ENCODE measurements at places on chromosomes 11 and 22.
A peak's percentile ranks its signal among the peaks of the same experiment; 100 is the strongest.

DNA sequence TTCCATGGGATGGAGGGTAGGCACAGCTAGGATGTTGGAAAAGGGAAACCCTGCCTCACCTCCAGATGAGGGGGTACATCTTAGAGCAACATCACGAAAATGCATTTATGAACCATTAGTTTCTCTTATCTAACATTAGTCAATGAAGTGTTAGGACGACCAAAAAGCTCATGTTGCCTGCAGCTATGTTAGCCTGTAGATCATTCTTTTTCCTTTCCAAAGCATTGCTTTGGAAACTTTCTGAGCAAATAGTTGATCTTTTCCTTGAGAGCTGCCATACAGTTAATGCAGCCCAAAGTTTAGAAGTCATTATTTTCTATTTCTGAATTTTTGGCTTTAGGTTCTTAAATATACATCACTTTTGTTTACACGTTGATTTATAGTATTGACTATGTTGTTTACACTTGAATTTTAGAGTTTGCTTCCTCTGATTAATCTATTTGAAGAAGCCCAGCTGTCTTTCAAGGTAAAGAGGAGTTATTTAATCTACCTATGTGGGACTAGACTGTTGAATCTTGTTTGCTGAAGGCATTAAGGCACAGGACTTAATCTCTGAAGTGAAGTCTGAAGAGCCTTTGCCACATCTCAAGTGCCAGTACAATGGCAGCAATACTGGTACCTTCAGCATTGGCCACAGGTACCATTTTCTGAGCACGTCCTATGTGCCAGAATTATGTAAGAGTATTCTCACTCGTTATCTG lies 11.0 kb downstream of the POU2AF3 start:
- DNase-seq: no peak

DNA sequence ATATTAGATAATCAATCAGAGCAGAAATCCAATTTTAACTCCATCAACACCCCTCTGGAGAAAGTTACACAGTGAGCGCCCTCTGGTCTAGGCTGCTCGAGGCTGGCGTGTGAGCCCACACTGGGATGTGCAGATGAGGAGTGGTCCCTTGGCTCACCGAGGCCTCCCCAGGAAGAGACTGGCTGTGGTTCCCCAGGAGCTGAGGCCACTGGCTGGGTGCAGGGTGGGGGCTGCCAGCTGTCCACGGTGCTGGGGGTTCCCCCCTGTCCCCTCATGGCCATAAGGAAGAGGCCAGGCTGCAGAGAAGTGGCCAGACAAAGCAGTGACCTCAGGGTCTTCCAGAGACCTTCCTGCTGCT lies 750.7 kb downstream of the BRD1 start:
- DNase-seq: no peak

DNA sequence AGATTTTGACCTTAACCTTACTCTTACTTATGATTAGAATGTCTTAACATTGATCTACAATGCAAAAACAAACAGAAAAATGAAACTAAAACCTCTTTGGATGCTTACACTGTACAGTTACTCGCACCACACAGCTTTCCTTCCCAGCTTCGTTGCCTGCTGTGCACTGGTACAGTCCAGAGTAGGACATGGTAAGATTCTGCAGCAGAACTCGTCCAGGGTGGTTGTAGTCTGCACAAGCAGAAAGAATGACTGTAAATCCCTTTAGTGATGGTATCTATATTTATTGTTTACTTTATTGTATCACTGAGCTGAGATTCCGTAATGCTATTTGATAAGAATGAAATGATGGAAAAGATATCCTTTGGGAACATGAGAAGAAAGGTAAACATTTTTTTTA lies 21.0 kb upstream of the HSPA8 start:
- DNase-seq: no peak

DNA sequence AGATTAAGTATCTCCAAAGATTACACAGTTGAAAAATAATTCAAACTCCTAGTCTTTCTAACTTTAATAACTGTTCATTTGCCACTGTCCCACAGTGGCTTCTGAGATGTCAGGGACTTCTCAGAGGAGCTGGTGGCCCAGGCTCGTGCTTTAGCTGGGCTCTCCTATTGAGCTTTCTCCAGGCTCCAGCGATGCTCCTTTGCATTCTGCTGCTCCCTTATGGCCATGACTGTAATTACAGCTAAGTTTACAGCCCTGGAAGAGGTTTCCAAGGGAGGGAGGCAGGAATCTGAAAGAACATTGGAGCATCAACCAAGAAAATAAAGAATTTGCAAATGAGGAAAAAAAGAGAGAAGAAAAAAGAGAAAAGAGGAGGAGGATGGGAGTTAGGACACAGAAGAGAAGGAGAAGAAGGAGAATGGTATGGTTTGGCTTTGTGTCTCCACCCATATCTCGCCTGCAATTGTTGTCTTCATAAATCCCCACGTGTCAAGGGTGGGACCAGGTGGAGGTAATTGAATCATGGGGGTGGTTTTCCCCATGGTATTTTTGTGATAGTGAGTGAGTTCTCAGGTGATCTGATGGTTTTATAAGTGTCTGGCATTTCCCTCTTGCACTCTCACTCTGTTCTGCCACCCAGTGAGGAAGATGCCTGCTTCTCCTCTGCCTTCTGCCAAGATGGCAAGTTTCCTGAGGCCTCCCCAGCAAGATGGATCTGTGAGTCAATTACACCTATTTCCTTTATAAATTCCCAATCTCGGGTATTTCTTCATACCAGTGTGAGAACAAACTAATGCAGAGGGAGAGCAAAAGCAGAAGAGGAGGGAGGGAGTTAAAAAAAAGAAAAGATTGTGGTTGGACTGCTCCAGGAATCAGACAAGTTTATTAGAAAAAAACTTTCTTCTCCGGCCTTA lies 857.0 kb downstream of the KCNA4 start:
- peak; percentile 35 for DNase-seq

DNA sequence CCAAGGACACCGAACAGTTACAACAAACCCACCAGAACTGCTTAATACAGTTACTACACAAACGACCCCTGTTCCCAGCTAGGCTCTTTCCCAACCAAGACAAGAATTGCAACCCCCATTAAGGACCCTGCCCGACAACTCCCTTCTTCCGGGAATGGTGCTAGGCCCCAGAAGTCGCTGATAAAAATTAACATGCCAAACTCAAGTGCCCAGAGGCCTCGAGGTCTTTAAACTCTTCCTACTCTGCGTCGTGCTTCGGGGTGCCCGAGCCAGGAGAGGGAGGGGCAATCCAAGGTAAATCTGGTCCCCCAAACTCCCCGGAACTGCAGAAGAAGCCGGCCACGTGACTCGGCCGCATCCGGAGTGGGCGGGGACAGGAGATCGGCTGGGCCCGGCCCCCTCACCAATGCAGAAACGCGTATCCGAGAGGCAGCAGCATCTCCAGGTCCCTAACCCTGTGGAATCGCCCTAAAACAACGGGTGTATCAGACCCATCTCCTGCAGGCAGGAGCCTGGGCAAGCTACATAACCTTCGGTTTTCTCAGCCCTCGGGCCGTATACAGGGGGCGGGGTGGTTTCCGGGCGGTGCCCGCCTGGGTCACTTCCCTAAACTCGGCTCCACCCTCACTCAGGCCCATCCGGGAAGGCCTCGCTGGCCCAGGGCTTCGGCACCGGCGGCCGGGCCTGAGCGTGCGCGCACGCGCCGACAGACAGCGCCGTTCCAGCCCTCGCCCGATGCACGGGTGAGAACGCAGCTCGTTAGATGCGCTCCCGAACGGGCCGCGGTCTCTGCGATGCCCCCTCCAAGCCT lies 1.1 kb downstream of the CFL1 start:
- DNase-seq: no peak

DNA sequence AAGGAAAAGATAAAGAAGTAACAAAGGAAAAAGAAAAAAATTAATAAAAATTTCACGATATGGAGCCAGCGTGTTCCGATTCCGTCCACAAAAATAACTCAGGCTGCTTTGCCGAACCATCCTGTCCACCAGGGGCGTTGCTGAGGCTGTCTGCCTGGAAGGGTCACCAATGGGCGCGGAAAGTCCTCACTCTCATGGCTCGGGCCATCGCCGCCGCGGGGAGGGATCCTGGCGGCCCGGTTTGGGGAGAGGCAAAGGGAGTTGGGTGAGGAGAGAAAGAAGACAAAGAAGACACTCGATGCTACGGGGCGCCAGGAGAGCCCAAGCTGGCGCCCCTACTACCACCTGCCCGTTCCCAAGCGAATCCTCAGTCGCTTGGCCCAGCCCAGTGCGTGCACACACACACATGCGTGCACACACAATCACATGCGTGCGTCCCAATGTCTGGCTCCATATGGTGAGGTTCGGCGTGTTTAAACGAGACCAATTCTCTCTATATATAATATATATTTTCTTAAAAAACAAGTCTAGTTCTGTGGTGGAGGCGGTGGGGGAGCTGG lies 5.6 kb upstream of the PYGM start:
- DNase-seq: no peak

DNA sequence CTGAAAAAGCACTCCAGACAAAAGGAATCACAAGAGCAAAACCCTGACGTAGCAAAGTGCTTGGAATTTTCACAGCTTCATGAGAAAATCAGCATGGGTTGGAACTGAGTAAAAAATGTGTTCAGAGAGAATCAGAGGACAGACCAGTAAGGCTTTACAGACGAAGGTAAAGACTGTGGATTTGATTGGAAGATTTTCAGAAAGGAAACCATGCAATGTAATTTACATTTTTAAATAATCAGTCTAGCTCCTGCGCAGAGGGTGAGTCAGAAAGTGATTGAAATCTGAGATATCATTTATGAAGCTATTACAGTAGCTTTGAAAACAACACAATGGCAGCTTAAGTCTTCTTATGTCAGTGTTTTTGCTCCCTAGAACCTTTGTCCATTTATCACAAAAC lies 1122.3 kb downstream of the LRRC4C start:
- DNase-seq: no peak

DNA sequence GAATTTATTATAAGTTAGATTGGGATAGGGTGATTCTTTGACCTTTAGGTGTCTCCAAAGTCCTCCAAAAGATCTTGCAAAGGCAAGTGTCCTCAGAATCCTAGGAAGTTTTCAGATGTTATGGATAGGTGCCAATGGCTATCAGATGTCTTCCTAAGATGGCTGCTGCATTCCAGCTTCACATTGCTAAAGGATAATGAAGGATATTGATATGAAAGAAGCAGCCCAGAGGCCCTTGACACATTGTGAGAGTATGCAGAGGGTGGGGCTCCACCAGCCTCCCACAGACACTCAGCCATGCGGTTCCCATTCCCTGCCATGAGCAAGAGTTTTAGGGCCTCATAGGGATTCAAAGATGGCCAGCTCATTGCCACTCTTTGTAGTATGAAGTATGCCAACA lies 22.3 kb upstream of the GLYATL2 start:
- DNase-seq: no peak

DNA sequence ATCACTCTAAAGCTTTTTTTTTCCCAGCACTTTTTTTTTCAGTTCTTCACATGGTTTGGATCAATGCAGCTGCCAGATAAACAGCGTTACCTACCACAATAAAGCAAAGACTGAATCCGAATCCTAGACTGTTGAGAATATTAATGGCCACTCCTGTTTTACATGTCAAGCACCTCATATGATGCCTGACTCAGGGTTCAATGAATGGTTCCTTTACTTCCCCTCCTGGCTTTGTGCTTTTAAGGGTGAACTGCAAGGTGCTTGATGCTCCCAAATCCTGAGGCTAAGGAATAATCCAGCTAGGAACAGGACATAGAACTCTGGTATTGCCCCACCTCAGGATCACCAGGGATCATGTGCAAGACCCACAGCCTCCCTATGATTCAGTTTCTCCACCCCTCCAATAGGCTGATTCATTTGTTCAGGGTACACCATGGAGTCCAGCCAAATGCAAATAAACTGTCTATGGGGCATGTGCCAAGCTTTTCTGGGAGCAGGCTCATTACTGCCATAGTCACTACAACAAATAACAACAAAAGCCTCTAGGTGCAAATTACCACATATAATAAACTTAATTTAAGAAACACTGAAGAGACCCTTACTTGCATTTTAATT lies 104.3 kb downstream of the GAB2 start:
- DNase-seq: peak; percentile 31

- DNase-seq: no peak
Measured at GRCh38 chr22:18955696-18956095, 19.6 kb upstream of the PRODH start.

GRCh38 chr22:42360348-42360747 lies 71.9 kb downstream of the NFAM1 start:
- no peak for DNase-seq

DNA sequence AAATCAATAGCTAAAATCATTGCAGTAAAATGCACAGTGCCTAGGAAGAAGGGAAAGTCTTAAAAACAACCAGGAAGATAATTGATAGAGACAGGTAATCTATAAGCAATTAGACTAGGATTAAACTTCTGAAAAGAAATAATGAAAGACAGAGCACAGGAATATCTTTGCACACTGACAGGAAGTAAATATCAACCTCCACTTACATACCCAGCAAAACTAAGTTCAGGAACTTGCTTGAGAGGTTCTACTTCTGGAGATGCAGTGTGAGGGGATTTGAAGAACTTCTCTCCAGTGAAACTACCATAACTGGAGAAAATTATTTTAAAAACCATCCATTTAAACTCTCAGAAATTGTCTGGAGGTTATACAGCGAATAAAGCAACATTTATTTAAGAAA lies 104.1 kb downstream of the EHF start:
- no peak for DNase-seq

DNA sequence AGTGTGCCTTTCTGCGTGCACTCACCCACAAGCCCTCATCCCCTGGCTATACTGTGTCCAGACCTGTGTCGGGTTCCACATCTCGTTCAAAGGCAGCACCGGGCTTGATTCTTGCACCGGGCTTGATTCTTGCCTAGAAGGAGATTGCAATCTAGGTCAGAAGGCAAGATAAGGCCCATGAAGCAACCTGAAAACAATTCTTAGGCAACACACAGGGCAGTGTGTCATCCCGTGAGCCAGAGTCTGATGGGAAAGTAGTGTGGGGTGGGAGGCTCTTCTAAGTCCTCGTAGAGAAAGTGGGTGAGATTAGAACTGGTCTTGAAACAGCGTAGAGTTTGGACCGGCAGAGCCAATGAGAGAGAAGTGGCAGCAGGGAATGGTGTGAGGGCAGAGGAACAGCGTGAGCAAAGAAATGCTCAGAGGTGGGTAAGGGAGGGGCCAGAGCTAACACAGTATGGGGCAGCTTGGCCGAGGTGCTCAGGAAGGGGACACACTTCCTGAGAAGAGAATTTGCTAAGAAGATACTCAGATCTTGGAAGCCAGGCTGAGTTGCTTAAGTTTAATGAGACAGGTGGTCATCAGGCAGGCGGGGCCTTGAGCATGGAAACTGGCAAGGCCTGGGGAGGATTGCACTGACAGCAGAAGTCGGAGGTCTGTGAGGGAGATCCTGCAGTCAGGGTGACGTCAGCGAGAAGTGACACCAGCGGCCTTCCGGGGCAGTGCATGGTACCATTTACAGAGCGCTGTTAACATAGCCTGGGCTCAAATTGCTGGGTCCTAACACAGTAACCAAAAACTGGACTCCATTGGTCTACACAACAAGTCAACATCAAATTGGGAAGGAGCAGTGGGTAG lies 40.7 kb upstream of the DKK3 start:
- no peak for DNase-seq

GRCh38 chr11:8206251-8207079 lies 37.6 kb upstream of the RIC3 start:
- no peak for DNase-seq

GRCh38 chr22:31107178-31107893 lies at the start of gene SELENOM:
TSS of gene SELENOM (minus strand) at chr22:31107568. CDS start at chr22:31107505, 63 bp downstream.
- DNase-seq: peak; percentile 94

- DNase-seq: no peak
Measured at GRCh38 chr11:67024410-67024809, 1.5 kb downstream of the SYT12 start.

- peak; percentile 2 for DNase-seq
Measured at GRCh38 chr11:60334005-60334620, 7.1 kb downstream of the MS4A6E start.

Data from HFF-Myc (cell line).